ENCODE measurements at places on chromosomes 5 and 9.
A peak's percentile ranks its signal among the peaks of the same experiment; 100 is the strongest.

- no peak for DNase-seq
Measured at GRCh38 chr5:39880985-39881384, 456.2 kb upstream of the DAB2 start.

- no peak for DNase-seq
Measured at GRCh38 chr9:88807426-88807825, 183.8 kb upstream of the S1PR3 start.

DNA sequence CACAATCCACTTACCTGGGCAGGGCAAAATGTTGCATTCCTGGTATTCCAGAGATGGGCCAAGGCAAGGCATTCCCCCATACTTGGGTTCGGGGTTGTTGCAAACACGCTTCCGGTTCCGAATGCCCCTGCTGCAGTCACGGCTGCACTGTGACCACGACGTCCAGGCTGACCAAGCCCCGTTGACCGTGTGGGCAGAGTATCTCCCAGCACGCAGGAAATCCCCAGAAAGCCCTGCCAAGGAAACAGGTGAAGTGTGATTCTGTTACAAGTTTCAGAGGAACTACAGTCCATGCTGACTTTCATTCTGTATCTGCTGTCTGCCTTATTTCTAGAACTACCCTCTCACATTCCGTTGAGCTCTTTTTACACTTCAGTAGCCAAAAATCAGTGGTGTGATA is 483.0 kb downstream of the SEMA5A start:
- DNase-seq, result no peak

GRCh38 chr5:110977915-110978314 is 93.6 kb upstream of the TSLP start:
- no peak for DNase-seq

DNA sequence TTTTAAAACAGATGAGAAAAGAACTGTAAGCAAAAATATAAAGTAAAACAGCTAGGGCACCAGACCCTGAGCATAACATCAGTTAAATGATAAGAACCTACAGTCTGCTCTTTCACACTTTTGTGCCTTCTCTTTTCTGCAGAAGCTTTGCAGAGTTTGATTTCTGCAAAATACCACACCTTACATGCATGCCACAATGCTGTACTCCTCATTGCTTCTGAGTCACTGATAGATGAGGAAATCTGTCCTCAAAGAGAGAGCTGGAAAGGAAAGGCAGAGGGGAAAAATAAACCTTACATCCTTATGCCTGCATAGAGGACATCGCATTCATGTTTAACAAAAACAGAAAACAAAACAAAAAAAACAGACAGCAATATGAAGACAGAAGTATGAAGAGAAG is 142.9 kb downstream of the ATPSCKMT start:
- DNase-seq, result no peak

- DNase-seq, result peak; percentile 53
Measured at GRCh38 chr9:92911511-92912475, 34.0 kb upstream of the ZNF484 start.

DNA sequence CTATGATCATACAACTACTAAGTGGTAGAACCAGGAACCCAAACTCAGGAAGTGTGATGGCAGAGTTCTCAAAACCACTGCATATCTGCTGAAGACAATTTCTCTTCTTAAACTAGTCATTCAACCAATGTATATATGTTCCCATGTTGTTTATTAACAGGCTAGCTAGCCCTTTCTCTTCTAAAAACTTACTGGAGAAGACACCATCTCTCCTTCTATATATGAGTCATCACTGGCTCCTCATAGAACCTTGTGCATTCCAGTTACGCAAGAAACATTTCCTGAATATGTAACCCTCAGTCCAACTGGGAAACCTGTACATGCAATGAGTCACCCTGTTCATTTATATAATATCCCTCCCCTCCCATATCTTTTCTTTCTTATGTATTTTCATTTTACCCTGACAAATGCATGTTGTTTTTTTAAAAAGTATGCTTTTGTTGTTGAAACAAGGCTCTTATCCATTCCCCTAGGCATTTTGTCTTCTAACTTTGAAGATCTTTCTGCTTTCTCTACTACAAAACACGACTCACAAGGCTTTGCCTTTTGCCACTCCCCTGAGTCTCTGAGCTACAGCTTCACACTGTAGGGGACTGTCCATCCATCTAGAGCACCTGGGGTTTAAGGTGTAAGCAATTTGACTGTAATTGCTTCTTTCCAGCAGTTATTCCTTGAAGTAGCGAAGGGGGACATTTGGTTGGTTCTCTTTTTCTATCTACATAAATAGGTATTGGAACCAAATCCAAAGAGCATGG is 119.5 kb downstream of the ANXA1 start:
- no peak for DNase-seq

DNA sequence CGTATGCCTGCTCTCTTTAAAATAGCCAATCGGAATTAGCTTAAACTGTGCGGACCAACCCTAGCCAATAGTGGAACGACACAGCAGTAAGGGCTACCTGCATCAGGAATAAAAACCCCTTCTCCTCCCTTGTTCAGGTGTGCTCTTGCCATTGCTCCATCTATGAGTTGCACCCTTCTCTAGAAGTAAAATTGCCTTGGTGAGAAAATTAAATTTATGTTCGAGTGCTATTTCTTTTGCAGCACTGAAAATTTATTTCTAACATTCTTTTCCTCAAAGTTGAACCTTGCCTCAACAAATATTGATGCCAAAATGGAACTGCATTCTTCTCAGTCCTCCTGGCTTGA is 102.5 kb upstream of the SHB start:
- no peak for DNase-seq

GRCh38 chr9:104971511-104971910 is 43.6 kb upstream of the ABCA1 start:
- DNase-seq, result no peak

DNA sequence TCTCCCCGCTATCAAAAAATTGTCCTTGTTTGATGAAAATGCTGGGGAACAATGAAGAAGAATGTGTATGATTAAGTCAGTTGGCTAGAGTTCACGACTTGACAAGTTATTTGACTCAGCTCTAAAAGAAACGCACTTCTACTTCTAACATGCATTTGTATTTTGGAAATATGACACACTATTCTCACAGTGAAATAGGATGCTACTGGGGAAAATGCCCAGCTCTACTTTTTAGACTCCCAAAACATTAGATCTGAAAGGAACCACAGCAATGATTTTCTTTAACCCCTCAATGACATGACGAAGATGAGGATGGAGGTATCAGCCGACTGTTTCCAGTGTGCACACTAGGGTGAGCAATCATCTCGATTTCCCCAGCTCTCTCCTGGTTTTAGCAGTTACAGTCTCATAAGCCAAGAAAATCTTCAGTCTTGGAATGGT is 83.6 kb upstream of the PCSK1 start:
- DNase-seq, result no peak

- DNase-seq, result no peak
Measured at GRCh38 chr5:122653087-122654017, 121.5 kb upstream of the SNX2 start.

GRCh38 chr5:160837749-160838593 is 14.0 kb downstream of the ATP10B start:
- DNase-seq, result no peak

GRCh38 chr9:121262423-121262822 is 5.5 kb upstream of the GSN start:
- DNase-seq, result no peak

GRCh38 chr9:38032266-38033110 is 36.5 kb downstream of the SHB start:
- no peak for DNase-seq

DNA sequence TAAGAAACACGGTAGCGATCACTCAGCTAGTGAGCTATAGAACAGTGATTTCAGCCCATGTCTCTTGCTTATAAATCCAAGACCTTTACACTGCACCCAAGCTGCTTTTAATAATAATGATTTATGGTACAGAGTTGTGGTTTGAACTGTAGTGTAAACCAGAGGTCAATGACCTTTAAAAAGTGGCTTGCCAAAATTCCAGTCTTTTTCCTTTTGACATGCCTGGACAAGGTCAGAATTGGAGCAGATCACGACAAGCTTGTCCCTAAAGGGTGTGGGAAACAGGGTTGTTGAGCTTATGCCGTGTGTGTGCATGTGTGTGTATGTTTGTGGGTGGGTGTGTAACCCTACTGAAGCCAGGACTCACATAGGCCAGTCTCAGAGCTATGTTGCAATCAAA is 225.3 kb upstream of the CLINT1 start:
- DNase-seq, result no peak

GRCh38 chr9:120938851-120939250 is 12.3 kb upstream of the TRAF1 start:
- DNase-seq, result no peak

DNA sequence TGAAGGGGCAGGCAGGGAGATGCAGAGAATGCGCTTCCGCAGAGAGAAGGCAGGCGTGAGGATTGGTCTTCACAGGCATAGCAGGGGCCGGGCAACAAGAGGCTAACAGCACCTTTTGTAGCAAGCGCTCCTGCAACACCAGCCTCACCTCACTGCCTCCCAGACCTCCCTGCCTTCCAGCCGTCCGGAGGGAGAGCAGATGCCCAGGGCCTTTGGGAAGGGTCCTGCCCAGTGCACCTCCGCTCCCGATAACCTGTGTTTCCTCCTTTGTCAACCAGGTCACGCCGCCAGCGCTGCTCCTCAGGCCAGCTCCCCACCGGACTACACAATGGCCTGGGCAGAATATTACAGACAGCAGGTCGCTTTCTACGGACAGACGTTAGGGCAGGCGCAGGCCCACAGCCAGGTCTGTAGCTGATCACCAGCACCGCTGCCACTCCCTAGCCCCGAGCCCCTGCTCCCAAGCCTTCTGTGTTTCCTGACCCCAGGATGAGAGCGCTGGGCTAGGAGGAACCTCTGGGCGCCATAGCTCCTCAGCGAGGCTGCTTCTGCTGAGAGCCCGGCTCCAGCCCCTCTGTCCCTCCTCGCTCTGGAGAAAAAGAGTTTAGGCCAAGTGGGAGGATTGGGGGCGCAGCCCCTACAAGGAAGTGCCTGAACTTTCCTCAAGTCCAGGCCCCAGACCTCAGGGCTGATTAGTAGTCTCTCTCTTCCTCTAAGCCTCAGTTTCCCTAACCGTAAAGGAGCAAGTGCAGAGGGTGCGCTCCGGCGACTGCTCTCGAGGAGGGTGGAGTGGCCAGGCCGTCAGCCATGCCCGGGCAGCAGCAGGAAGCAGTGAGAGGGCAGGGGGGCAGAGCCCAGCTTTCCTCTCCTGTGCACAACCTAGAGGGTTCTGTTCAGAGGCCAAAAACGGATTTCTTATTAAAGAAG is 28.4 kb upstream of the PRDM12 start:
- DNase-seq, result no peak

GRCh38 chr9:34810187-34810524 is 100.2 kb upstream of the CCL21 start:
- no peak for DNase-seq

DNA sequence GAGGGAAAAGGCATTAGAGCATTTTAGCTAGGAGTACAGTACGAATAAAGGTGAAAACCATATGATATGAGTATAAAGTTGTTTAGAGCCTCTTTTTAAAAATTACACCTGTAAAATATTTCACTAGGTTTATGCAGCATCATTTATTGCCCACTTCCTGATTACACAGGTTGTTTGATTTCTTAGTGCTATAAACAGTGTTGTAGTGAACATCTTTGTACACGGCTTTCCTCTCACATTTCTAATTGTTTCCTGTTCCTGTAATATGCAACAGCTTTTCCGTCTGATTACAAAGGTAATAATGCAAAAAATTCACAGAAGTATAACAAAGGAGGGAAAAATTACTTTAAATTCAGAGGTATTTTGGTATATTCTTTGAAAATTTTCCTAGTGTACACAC is 13.0 kb downstream of the STOM start:
- no peak for DNase-seq

- DNase-seq, result peak; percentile 68
Measured at GRCh38 chr5:123671042-123671441, 159.1 kb downstream of the CSNK1G3 start.

- peak; percentile 80 for DNase-seq
Measured at GRCh38 chr5:1315709-1316587, 21.1 kb upstream of the TERT start.

GRCh38 chr5:149999866-150000255 is 593 bp downstream of the TIGD6 start:
- no peak for DNase-seq

DNA sequence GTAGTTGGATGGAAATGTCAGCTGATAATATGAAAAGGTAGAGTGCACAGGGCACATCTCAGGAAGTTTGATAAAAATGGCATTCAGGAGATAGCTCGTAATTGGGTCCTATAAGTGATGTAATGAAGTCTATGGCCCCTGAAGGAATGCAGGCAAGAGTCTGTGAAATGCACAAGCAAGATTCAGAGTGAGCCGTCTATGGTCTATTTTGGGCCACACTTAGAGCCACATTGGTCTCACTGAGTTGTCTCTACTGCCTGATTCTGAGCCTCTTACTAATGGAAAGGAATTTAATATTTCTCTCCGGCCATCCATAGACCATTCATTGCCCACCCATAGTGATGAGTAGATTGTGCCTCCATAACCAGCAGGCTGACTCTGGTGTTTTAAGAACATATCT is 111.3 kb upstream of the KCNN2 start:
- no peak for DNase-seq

GRCh38 chr9:96071076-96071814 is 195.8 kb downstream of the ERCC6L2 start:
- DNase-seq, result no peak

- no peak for DNase-seq
Measured at GRCh38 chr9:93874242-93874641, 80.9 kb downstream of the BARX1 start.

DNA sequence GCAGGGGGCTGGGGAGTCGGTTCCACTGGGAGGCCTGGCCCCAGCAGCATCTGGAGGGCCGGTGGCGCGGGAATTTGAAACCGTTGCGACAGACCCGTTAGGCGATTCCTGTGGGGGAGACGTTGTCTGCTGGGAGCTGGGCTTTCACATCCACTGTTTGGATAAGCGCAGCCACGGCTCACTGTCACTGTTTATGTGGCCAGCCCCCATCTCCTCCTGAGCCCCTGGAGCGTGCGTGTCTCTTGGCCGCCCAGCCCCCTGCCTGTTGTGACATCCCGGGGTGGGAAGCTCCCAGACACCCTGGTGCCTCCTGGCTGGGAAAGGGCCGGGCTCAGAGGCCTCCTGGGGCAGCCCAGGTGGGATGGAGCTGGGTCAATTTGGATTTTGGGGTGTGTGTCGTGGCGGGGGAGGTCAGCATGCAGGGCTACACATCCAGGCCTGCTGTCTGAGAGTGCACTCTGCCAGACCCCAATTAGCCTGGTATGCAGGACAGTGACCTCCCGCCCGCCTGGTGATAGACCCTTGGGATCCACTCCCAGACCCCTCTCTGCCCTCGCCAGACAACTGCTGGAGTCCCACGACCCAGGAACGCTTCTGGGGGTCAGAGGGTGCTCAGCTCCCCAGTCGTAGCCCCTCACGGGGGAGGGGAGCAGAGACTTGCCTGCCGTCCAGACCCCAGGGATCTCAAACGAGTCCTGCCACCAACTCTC is 62.0 kb upstream of the RNU6ATAC start:
- no peak for DNase-seq

DNA sequence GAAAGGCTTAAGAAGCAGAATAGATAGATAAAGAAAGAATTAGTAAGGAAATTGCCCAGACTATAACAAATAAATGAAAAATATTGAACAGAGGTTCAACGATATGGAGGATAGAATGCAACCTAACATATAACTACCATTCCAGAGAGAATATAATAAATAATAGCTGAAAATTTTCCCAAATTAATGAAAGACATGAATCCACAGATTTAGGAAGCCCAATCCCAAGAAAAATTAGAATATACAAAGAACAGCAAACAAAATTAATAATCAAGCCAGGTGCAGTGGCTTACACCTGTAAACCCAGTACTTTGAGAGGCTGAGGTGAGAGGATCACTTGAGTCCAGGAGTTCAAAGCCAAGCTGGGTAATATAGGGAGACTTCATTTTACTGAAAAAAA is 27.8 kb upstream of the FNIP1 start:
- no peak for DNase-seq

Data from NCI-H1048 (cell line).